G401 (cell line): ENCODE measurements at places on chromosomes 7 and 10. TPM values are rescaled to one million over a fixed set of nuclear protein-coding genes. Genes with fewer than 3 reads are reported as not detected.

Gene WIPF3
- total RNA-seq = not detected in 2 replicates

Gene SPDYE2B
- total RNA-seq = not detected in 2 replicates

Gene SPDYE6
- not detected in 2 replicates for total RNA-seq

Gene PITX3
- total RNA-seq = 5.4 and 6.3 TPM in 2 replicates

Gene SPACDR
- not detected in 2 replicates for total RNA-seq

Gene FKBP9
- 87.3 and 89.2 TPM in 2 replicates for total RNA-seq
